Activated CD4-positive, alpha-beta memory T cell treated with anti-CD3 and anti-CD28 coated beads for 36 hours (primary cell): ENCODE measurements at places on chromosomes 3 and 15. TPM values are rescaled to one million over a fixed set of nuclear protein-coding genes. Genes with fewer than 3 reads are reported as not detected.

DNA sequence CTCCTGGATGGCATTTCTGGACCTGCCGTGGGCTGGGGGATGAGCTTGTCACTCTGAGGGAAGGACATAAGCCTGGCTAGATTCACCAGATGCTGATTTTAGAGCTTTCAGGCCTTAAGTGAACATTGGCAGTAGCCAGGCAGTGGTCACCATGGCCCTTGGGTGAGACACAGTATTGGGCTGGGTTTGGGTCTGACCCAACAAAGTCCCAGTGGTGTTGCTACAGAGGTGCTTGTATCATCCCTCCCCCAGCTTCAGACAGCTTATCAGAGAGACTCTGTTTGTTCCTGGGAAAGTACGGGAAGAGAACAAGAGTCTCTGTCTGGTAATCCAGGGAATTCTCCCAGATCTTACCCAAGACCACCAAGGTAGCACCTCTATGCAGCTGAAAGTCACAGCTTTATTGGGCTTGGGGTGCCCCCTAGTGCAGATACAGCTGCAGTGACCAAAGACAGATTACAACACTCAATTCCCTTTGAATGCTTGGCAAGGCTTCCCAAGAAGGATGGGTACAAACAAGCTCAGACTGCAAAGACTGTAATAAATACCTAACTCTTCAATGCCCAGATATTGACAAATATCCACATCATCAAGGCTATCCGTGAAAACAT, 9.8 kb upstream of the RUVBL1 start:
- DNase-seq = peak; percentile 56

DNA sequence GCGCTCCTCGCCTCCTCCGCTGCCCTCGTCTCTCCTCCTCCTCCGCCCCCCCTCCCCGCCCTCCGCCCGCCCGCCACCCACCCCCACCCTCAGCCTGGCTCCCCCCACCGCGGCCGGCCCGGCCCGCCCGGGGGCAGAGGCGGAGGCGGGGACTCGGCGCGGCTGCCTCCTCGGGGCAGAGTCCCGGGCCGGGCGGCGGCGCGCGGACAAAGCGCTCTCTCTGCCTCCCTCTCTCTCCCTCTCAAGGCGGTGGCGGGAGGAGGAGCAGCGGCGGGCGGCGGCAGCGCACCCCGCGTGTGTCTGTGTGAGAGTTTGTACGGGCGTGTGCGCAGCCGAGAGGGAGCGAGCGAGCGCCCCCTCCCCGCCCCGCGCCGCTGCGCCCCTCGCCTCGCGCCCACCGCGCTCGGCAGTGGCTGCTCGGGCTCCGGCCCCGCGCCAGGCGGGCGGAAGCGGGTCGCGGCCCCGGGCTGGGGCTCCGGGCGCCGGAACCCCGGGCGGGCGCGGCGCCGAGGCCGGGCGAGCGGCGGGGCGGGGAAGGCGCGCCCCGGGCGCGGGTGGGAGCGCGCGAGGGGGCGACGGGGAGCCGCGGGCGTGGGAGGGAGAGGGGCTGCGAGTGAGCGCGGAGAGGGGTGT, at the start of gene IGF2BP2:
Gene IGF2BP2 (minus strand): TSS at position 37 of the 633 bp plus-strand sequence. CDS start 82 bp downstream, outside the sequence.
- peak; percentile 62 for DNase-seq

GRCh38 chr3:185843126-185843525, 18.3 kb upstream of the IGF2BP2 start:
- DNase-seq = no peak

DNA sequence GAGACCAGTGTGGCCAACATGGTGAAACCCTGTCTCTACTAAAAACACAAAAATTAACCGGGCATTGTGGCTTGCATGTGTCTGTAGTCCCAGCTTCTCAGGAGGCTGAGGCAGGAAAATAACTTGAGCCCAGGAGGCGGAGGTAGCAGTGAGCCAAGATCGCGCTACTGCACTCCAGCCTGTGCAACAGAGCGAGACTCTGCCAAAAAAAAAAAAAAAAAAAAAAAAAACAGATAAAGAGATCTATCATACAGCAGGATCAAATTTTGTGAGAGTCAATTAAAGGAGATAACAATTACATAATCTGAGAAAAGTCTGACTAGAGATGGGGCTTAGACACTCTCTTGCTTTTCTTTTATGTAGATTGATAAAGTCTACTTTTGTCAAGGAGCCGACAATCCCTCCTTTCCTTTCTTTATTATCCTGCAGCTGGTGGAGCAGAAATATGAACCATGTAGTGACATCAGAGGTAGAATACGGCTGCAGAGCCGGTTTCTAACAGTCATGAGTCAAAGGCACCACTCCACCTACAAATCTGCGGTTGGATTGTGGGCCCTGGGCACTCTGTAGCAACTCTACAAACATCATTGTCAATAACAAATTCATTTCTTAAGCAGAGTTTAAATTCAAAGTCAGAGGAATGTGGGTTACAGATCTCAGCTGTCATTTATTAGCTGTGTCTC, 9.0 kb downstream of the C2CD4A start:
- DNase-seq = no peak

GRCh38 chr15:27850050-27850449, 249.1 kb downstream of the OCA2 start:
- DNase-seq = no peak

- peak; percentile 98 for DNase-seq
Measured at GRCh38 chr3:50567386-50568167, at the start of gene C3orf18. Gene C3orf18 (minus strand): TSS chr3:50567747. CDS start chr3:50565699, 2,048 bp downstream.

DNA sequence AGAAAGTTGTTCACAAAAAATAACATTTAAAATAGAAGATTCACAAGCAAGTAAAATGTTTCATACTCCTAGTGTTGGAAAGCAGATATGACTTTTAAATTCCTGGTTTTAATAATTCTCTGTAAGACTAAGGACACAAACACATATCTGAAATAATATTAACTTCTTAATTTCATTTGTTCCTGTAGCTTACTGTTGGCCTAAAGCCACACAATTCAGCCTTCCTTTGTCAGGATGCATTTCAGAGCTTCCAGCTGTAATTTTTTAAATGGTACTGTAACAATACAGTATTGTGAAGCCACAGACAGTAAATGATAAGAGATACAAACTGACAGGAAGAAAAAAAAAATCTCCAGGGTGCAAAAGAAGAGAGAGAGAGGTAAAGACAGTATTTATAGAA, 84.2 kb downstream of the TMCC1 start:
- no peak for DNase-seq

DNA sequence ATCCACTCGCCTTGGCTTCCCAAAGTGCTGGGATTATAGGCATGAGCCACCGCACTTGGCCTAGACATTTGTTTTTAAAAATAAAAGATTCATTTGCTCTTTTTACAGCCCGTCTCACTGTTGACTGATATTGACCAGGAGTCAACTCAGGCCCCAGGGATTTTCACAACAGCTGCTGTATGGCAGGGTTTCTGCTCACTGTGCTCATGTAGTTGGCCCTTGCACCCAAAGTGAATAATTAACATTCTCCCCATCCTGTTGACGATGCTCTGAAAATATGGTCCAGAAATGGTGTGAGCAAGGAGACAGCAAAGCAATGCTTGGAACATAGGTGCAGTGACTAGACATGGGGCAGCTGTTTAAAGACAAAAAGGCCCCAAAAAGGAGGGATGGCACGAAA, 2.9 kb upstream of the CCR5 start:
- DNase-seq = no peak

DNA sequence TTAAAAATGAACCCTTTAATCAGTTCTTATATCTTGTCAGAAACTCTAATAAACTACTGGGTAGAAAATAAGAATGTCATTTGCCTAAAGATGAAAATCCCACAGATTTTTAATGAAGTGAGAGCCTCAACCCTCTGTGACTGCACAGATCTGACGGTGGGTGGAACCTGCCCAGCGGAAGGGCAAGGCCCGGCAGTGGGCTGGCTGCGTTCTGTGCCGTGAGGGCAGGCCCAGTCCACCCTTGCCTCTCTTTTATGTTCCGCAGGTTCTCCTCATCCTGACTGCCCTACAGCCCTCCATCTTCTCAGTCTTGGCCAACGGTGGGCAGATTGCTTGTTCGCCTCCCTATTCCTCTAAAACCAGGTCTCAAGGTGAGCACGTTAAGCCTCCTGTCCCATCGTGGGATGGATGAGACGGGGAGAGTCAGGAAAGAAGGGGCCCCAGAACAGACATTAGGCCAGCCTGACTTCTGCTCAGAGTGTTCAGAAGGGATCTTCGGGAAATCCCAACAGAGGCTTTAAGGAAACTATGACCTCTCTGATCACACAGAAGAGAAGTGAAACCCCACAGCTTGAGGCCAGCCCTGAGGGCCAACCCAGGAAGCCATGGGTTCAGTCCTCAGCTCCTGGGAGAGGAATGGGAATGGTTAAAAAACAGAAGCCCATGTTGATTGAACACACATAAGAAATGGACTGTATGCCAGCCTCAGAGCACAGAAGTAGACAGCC, 16.0 kb downstream of the SLC51A start:
- DNase-seq = no peak

GRCh38 chr3:13528217-13528867, 20.6 kb upstream of the FBLN2 start:
- DNase-seq = no peak

- DNase-seq = no peak
Measured at GRCh38 chr3:148006508-148006907, 597.3 kb downstream of the ZIC1 start.

GRCh38 chr3:100606894-100607512, 2.4 kb upstream of the ADGRG7 start:
- DNase-seq = no peak

GRCh38 chr15:95196176-95196915, 965.0 kb downstream of the MCTP2 start:
- DNase-seq = no peak

- no peak for DNase-seq
Measured at GRCh38 chr3:169579116-169579710, 84.3 kb downstream of the MECOM start.

DNA sequence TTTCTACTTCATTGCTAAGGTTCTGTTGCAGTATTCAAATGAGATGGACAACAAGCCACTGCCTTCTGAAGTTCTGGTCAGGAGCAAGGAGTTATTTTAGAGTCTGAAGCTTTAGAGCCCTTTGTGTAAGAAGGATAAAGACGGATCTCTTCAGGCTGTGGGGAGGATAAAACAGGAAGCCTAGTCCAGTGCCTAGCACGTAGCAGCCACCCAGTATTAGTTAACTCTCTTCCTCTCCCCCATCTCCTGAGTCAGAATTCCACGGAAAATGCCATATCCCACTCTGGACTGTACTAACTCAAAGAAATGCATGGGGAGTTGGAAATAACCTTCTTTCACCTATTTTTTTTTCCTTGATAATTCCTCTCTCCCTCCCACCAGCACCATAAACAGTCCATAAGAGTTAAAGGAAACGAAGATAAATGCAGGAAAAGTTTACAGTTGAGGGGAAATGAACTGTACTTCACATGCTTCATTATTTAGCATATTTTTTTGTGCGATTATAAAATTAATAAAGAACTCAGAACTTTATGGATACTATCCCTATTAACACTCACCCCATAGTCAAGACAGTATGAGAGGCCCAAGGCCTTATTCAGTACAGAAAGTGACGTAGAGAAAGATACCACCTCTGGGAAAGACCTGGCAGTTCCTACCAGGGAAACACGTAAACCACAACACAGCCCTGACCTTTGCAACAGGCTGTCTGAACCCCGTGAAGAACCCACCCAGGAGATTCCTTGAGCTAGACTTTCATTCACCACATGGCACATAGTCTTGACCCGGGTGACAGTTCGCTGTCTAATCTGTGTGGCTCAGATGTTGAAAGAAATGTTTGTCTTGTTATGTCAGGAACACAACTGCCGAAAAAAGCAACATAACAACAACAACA, 9.2 kb downstream of the IGF2BP2 start:
- DNase-seq = no peak

The EPB42 gene
- not detected for total RNA-seq

The C3orf18 gene
- total RNA-seq = 16.7 TPM

The DUOX1 gene
- 0.51 TPM for total RNA-seq

The CNTN3 gene
- total RNA-seq = not detected

The POPDC2 gene
- 2.1 TPM for total RNA-seq
